Cardiac fibroblast (primary cell): ENCODE measurements at places on chromosomes 6 and 20.
A peak's percentile ranks its signal among the peaks of the same experiment; 100 is the strongest.

GRCh38 chr6:51778666-51779065, 308.7 kb downstream of the PKHD1 start:
- DNase-seq = no peak

GRCh38 chr6:95093154-95093553, 484.2 kb upstream of the MANEA start:
- peak; percentile 15 for DNase-seq

DNA sequence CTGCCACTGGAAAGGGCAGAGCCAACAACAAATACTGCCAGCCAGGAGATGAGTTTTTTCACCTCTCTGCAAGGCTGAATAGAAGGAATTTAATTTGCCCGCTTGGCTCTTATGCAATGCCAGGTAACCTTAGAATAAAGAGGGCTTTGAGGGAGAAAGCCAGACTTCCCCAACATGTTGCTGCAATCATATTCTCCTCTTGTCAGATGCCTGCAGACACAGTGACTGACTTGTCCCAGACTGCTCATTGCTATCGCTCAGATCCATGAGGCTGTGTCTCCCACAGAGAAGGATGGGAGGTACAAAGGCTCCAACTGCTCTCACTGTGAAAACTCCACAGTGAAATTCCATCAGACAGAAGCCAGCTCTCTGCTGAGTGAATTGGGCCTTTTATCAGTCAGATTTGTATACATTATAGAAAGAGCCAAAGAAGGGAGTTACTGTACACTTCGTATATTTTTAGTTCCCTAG, 517.0 kb upstream of the ID4 start:
- no peak for DNase-seq

DNA sequence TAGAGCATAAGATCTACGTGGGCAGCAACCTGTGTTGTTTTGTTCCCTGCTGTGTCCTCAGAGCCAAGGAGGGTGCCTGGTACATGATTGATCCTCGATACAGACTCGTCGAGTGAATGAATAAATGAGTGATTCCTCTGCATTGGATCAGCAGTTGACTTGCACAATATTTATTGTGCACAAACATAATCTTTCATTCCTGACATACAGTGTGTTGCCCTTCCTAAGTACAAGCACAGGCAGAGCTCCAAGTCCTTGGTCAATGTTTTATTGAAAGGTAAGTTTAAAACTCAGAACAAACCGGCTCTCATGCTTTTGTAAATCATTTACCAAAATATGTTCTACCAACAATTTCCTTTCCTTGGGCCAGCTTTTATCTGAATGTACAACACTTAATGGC, 57.4 kb downstream of the STMND1 start:
- no peak for DNase-seq

- no peak for DNase-seq
Observed at GRCh38 chr6:38393986-38394385, 245.7 kb downstream of the BTBD9 start.

DNA sequence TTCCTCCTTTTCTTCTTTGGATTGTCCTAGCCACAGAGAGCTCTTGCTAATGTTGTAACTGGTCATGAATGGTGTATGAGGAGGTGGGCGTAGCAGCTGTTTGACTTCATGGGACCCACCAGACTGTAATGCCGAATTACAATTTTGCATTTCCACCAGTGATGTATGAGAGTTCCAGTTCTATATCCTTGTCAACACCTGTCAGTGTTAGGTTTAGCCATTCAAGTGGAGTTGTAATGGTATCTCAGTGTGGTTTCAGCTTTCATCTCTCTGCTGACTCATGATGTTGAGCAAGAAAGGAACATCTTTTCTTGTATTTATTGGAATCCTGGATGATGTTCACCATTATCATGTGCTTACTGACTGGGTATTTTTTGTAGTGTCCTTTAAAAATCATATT, 5.1 kb downstream of the IGF2R start:
- DNase-seq = peak; percentile 79
